Uterus (tissue), 4 donors: ENCODE measurements at places on chromosomes 3 and 15. TPM values are rescaled to one million over a fixed set of nuclear protein-coding genes. Genes with fewer than 3 reads are reported as not detected.

XCR1 gene
- total RNA-seq = not detected

ADIPOQ gene
- total RNA-seq = not detected

SLC28A2 gene
- total RNA-seq = not detected

TXNRD3 gene
- total RNA-seq = 31.2 TPM

GCSAM gene
- 0.14 TPM for total RNA-seq

PIERCE2 gene
- total RNA-seq = not detected

USP3 gene
- total RNA-seq = 26.5 TPM

PATL2 gene
- not detected for total RNA-seq

SV2B gene
- 0.26 TPM for total RNA-seq

TF gene
- total RNA-seq = not detected

VPS18 gene
- total RNA-seq = 9.1 TPM

SCN11A gene
- not detected for total RNA-seq

ACOX2 gene
- 33.7 TPM for total RNA-seq

DNA sequence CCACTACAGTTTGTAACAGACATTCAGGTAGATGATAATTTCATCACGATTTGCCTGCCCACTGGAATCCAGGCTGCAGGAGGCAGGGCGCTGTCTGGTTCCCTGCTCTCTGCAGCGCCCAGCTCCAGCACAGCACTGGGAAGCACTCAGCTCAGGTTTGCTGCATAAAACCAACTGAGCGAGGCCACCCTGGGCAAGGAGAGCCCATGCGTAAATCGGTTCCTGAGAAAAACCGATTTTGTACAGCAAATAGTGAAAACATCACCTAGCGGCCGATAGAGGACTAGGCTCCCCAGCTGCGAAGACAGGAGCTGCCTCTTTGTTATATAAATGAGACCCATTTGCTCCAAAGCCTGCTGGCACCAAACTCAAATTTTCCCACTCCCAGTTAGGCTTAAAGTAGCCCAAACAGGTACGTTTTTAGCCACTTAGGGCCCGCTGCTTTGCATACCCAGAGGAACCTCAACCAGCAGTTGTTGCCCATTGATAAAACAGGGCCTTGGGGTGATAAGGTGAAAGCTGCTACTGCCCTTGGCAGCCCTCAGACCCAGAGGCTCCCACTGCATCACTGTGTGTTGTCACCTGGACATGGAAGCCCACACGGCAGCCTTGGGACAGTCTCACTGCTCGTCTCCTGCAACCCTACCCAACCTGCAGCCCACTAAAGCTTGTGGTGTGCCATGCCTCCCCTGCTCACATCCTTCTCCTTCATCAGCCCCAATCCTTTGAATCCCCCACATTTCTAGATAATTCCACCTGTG lies 47.5 kb downstream of the ALDH1L1 start:
- peak; percentile 11 for DNase-seq

DNA sequence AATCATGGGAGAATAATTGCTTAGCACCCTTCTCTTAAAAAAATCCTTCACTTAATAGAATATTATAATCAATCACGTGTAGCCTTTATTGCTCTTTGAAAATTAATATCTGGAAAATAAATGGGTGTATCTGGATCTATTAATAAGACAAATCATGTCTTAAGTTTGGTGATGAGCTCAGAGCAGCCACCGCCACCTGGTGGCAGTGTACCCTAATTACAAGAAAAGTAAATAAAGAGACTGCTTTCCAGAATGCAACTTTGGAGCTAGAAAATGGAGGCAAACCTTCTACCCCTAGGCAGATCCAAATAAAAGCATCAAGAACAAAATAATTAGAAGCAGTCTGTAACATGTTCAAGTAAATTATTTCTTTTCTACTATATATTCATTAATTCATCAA lies 43.5 kb downstream of the EPHB1 start:
- DNase-seq = no peak

GRCh38 chr3:114380233-114380651 lies 86.4 kb downstream of the TIGIT start:
- DNase-seq = peak; percentile 73

DNA sequence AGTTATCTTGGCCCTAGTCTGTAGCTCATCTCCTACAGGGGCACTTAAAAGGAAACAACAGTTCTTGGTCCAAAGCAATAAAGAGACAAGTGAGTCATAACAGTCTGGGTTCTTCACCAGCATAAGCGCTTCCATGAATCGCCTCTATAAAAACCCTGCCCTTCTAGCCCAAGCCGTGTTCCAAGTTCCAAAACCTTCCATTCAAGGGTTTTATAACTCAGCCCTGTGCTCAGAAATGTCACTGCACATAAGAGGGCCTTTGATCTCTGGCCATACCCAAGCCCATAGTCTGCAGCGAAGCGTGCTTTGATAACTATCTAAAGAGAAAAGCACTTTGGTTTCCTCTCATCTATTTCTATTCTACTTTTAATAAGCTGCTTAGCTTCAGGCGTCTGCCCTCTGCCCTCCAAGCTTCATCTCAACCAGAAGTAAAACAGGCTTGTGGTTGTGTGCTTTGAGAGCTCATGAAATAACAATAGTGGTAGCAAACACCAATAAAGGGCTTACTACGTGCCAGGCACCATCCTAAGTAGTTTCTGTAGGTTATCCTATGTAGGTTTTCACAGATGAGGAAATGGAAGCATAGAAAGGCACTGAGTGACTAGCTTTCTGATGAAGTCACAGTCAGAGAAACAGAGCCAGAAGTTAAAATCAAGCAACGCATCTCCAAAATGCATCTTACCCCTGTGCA lies 64.0 kb upstream of the AKAP13 start:
- DNase-seq = no peak

DNA sequence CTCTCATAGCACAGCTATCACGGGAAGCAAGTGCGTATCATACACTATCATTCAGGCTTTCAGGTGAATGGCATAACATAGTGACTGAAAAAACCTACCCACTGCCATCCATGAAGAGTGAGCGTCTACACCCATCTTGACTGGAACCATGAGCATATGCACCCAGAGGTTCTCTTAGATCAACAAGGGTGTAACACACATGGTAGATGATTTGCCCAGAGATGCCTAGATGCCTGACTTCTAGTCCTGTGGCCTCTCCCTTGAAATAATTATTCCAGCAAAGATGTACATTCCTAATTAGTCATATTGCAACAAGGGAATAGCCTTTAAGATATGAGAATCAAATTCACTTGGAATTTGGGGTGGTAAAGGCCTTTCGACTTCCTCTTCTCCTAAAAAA lies 228.4 kb downstream of the GREM1 start:
- DNase-seq = no peak

GRCh38 chr3:23387286-23387918 lies 184.3 kb downstream of the UBE2E2 start:
- DNase-seq = no peak

GRCh38 chr15:67766968-67767367 lies 58.3 kb upstream of the SKOR1 start:
- no peak for DNase-seq

DNA sequence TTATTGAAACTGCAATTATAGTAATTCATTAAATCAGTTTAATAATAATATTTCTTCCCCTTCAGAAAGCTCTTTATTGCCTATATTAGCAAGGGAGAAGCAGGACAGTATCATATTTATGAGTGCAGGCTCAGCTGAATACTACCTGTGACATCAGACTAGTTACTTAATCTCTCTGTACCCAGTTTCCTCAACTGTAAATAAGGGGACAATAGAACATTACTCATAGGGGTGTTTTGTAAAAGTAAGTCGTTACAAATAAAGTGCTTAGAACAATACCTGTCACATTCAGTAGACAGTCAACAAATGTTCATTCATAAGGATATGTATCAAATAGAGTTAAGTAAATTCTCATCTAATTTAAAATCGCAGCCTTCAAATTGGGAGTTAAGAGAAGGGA lies 12.1 kb upstream of the VPS39 start:
- DNase-seq = no peak

- DNase-seq = no peak
Observed at GRCh38 chr3:23052620-23053019, 150.5 kb upstream of the UBE2E2 start.

GRCh38 chr3:161822291-161822690 lies 325.7 kb downstream of the OTOL1 start:
- no peak for DNase-seq

DNA sequence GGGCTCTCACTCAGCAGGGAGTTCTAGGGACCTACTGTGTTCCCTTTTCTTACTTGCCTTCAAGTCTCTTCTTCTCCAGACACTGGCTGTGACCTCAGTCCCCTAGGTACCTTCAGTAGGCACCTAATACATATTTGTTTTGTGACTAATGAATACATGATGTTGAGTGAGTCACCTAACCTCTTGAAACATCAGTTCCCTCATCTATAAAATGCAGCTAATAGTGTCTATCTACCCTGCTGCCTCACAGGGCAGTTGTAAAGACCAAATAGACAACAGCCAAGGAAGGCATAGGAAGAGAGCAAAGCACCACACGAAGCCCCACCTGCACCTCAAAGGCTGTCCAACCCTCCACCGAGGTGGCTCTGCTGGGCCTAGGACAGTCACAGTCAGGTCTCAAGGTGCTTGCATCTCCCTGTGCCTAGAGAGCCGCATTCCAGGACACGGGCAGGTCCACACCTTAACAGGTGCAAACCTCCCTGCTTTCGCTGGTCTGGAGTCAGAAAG lies 29.1 kb downstream of the DAPK2 start:
- no peak for DNase-seq

GRCh38 chr15:77481670-77482069 lies 61.0 kb downstream of the HMG20A start:
- no peak for DNase-seq

- no peak for DNase-seq
Observed at GRCh38 chr3:23496165-23496564, 293.0 kb downstream of the UBE2E2 start.

DNA sequence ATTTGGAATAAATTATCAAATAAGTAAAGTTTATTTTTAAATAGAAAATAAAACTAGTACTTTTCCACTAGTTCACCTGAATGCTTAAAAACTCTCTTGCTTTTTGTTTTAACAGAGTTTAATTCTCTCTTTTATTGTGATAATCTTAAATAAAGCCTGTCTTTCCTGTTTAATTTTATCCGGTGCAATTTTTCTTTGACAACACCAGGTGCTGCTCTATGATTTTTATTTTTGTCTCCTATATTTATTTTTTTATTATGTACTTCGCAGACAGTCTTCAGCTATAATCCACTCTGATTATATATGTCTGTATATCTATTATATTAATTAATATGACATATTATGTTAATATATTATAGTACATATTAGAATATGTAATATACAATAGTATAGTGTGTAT lies 1293.0 kb upstream of the EPHA6 start:
- DNase-seq = no peak

DNA sequence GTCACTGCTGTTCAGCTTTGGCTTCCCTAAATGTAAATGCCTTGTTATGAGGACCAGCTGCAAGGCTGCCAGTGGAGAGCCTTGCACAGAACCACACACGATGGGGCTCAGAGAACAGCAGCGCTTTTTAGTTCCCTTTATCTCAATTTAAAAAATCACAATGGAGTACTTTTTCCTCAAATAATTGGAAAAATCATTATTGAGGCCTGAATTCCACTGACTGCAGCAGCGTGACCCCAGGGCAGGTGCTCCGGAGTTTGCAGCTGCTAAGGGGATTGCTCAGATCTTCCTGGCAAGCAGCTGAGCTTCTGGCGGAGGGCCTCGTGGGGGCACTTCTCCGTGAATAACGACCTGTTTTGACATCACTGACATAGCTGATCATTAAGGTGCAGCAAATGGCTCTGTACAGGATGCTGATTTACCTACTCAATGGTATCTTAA lies 245.6 kb upstream of the TRIM42 start:
- no peak for DNase-seq

DNA sequence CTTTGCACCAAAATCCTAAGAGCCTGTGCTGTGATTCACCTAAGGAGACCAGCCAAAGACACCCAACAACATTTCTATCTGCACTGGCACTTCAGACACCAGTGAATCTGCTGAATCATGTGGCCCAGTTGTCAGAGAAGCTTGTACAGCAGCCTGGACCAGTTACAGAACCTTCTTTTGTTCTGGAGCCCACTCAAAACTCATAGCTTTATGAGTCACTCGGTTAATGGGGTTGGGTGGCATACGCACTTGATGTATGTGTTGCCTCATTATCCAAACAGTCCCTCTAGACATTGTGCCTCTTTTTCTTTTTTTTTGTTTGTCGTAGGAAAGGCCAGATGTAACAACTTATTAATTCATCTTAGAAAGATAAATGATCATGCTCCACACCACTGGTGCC lies 25.6 kb upstream of the GOLGA6L2 start:
- no peak for DNase-seq
